Stomach (tissue), 19 donors: ENCODE measurements at places on chromosomes 1 and 21. TPM values are rescaled to one million over a fixed set of nuclear protein-coding genes. Genes with fewer than 3 reads are reported as not detected.

DNA sequence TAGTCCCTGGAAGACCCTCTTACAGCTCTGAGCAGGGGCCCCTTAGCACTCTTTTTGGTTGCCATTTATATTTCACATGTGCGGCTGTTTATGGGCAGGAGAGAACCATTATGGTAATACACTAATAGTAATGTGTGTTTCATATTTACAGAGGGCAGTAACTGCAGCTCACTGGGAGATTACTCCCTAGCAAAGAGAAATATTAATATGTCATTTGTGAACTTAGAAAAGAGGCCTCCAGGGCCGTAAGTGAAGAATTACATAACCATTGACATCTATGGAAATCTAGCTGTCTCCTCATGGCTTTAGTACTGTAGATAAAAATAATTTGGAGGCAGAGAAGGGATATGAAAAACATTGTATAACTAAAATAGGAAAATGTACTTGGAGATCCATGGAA lies 23.4 kb upstream of the RGS16 start:
- peaks cover 6% of the 10 kb centered on the region for H3K4me1 ChIP-seq
- H3K27ac ChIP-seq, result no peak overlapping the region
- no peak for DNase-seq

Gene RXFP4
- total RNA-seq, result 50.4 TPM

DNA sequence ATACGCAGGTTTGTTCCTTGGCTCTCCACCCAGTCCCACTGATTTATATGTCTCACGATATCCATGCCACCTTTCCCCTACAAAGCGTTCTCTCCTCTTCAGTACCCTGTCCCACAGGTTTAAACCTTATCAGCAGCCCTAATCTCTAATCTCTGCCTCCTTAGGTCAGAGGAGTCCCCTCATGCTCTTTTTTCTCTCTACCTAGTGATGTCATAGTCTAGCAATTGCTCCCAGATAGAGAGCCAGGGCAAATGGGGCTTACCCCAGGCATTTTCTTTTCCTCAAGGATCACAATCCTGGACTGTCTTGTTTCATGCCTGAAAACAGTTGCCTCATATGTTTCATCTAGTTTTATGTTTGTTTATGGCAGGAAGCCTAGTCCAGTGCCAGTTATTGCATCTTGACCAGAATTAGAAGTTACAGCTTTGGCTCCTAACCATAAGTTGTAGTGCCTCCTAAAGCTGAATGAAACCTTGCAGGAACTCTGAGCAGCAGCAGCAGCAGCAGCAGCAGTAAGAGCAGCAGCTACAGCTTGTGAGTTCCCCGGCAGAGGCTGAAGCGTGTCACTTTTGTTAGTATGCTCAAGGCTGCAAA lies 26.7 kb upstream of the TP53BP2 start:
- H3K4me3 ChIP-seq, result no peak overlapping the region
- DNase-seq, result no peak
- no peaks in the 10 kb centered on the region for H3K27me3 ChIP-seq
- no peaks in the 10 kb centered on the region for H3K4me1 ChIP-seq

DNA sequence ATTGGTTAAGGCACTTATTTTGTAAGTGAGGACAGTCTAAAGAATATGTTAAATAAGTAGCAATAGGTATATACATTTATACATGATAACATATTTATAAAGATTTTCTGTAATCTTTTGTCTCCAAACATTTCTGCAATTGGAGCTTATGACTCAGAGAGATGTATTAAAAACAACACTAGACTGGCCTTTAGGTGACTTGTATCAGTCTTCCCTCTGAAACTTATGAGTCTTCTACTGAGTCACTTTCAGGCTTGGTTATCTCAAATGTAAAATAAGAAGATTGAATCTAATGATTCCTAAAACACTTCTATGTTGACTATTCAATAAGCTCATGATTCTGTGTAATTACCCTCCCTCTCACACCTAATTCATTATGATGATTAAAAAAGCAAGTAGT lies 672.6 kb upstream of the NEGR1 start:
- no peak overlapping the region for H3K27ac ChIP-seq
- no peaks in the 10 kb centered on the region for H3K4me1 ChIP-seq
- H3K27me3 ChIP-seq, result no peaks in the 10 kb centered on the region
- no peaks in the 10 kb centered on the region for H3K36me3 ChIP-seq
- DNase-seq, result no peak
- no peak overlapping the region for H3K4me3 ChIP-seq

DNA sequence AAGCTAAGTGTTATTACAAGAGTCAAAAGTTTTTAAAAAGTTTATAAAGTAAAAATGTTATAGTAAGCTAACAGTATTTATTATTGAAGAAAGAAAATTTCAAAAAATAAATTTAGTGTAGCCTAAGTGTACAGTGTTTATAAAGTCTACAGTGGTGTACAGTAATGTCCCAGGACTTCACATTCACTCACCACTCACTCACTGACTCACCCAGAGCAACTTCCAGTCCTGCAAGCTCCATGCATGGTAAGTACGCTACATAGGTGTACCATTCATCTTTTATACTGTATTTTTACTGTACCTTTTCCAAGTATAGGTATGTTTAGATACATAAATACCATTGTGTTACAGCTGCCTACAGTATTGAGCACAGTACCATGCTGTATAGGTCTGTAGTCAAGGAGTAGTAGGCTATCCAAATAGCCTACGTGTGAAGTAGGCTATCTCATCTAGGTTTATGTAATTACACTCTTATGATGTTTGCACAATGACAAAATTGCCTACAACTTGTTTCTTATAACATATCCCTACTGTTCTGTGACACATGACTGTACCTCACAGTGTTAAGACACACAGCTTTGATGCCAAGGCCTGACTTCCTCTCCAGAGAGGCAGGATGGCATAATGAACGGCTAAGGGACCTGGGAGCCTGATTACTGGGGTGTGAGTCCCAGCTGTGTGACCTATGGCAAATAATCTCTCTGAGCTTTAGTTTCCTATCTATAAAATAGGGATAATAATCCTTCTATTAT lies 12.7 kb downstream of the DHCR24 start:
- DNase-seq, result no peak
- H3K27me3 ChIP-seq, result no peaks in the 10 kb centered on the region
- H3K36me3 ChIP-seq, result peaks cover 66% of the 10 kb centered on the region
- no peak overlapping the region for H3K4me3 ChIP-seq
- peak overlapping the region; percentile 15 for H3K27ac ChIP-seq
- peaks cover 10% of the 10 kb centered on the region for H3K4me1 ChIP-seq

DNA sequence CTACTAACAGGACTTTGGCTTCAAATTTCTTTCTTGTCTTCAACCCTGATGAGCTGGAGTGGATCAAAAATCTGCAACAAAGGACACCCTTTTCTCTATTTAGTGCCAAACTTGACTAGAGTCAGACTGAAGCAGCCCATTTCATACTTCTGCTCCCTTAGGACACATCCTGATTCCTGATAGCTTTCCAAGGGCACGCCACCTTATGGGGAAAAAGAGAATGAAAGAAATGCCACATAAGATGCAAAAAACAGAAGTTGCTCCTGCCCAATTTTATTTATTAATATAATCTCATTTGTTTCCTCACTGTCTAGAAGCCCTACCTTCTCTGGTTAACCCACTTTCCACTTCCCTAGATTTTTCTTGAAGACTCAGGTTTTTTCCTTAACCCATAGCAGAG lies 72.7 kb upstream of the NBPF4 start:
- no peak overlapping the region for H3K4me3 ChIP-seq
- no peak overlapping the region for H3K27ac ChIP-seq
- no peaks in the 10 kb centered on the region for H3K27me3 ChIP-seq
- H3K4me1 ChIP-seq, result no peaks in the 10 kb centered on the region

- H3K4me1 ChIP-seq, result peaks cover 19% of the 10 kb centered on the region
- H3K27me3 ChIP-seq, result peaks cover 65% of the 10 kb centered on the region
- DNase-seq, result no peak
Observed at GRCh38 chr1:234091065-234091401, 186.6 kb downstream of the SLC35F3 start.

DNA sequence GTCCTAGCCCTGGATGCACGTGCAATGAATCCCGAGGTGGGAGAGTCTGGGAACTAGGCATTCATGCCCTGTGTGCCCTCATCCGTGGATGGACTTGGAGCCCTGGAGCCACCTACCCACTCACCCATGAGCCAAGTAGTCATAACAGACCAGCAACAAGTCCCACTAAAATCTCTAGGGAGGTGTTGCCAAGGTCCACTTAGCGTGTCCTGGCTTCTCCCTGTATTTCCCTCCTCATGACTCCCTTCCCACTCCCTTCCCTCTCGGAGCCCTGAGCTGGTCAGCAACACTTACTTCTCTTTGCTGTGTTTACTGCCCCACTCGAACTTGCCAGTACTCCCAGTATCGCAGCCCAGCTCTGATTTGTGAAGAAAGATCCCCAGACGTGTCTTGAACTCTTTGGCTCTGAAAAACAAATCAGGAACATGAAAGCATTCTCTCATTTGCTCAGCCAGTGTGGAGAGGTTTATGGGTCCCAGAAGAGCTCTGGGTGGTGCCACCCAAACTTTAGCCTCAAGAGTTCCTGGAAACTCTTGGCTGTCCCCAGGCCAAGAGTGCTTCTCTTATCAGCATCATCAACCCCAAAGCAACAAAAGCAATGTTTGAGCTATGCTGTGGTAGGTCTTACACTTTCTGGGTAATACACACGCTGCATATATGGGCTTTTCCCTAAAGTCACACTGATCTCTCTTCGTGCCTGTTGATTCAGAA lies 1.1 kb downstream of the RGS16 start:
- peaks cover 30% of the 10 kb centered on the region for H3K4me1 ChIP-seq
- peak overlapping the region; percentile 60 for H3K4me3 ChIP-seq
- peak overlapping the region; percentile 47 for H3K27ac ChIP-seq
- H3K27me3 ChIP-seq, result no peaks in the 10 kb centered on the region

- H3K36me3 ChIP-seq, result no peaks in the 10 kb centered on the region
- H3K4me3 ChIP-seq, result no peak overlapping the region
- peak; percentile 70 for DNase-seq
Observed at GRCh38 chr1:223670458-223671159, 5.1 kb upstream of the CAPN8 start.

Gene DMRTA2
- total RNA-seq, result 0.18 TPM

Gene ETNK2
- 12.2 TPM for total RNA-seq

Gene PEA15
- 75.4 TPM for total RNA-seq

- H3K4me1 ChIP-seq, result no peaks in the 10 kb centered on the region
- no peaks in the 10 kb centered on the region for H3K27me3 ChIP-seq
- no peak for DNase-seq
- H3K4me3 ChIP-seq, result no peak overlapping the region
- no peaks in the 10 kb centered on the region for H3K36me3 ChIP-seq
Observed at GRCh38 chr1:108107658-108108057, 92.5 kb downstream of the SLC25A24 start.

Gene CD1B
- total RNA-seq, result 1.2 TPM

- H3K4me1 ChIP-seq, result peaks cover 33% of the 10 kb centered on the region
- H3K4me3 ChIP-seq, result peak overlapping the region; percentile 47
- no peak overlapping the region for H3K27ac ChIP-seq
- no peaks in the 10 kb centered on the region for H3K36me3 ChIP-seq
- no peaks in the 10 kb centered on the region for H3K27me3 ChIP-seq
Observed at GRCh38 chr1:179813626-179814545, 63.7 kb downstream of the TOR1AIP2 start.

DNA sequence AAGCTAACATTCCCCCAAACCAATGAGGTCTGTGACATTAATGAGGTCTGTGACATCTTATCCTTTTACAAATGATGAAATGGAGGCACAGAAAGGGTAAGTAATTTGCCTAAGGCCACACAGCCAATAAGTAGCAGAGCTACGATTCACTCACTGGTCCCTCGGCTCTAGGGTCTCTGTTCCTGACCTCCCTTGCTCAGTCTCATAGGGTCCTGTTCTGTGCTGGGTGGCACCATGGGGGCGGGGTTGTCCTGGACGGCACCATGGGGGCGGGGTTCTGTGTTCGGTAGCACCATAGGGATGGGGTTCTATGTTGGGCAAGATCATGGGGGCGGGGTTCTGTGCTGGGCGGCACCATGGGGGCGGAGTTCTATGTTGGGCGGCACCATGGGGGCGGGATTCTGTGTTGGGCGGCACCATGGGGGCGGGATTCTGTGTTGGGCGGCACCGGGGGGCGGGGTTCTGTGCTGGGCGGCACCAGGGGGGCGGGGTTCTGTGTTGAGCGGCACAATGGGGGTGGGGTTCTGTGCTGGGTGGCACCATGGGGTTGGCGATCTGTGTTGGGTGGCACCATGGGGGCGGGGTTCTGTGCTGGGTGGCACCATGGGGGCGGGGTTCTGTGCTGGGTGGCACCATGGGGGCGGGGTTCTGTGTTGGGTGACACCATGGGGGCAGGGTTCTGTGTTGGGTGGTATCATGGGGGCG lies 55.6 kb downstream of the CLSTN1 start:
- no peak overlapping the region for H3K4me3 ChIP-seq
- H3K27me3 ChIP-seq, result no peaks in the 10 kb centered on the region
- H3K27ac ChIP-seq, result no peak overlapping the region
- peaks cover 22% of the 10 kb centered on the region for H3K36me3 ChIP-seq
- H3K4me1 ChIP-seq, result peaks cover 18% of the 10 kb centered on the region

DNA sequence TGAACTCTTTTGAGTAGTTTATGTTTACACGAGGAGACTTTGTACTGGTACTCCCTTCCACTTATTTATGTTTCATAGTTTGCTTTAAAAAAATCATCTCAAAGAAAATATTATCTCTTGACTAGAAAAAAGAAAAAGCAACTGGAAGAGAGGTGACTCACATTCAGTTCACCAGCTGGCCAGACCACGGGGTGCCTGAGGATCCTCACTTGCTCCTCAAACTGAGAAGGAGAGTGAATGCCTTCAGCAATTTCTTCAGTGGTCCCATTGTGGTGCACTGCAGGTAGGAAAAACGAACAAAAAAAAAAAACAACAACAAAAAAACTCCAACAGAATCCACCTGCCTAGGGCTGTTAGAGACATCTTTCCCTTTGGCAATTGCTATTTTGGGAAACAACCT lies 102.9 kb downstream of the PTPRC start:
- H3K27me3 ChIP-seq, result no peaks in the 10 kb centered on the region
- no peaks in the 10 kb centered on the region for H3K4me1 ChIP-seq
- H3K27ac ChIP-seq, result no peak overlapping the region
- H3K4me3 ChIP-seq, result no peak overlapping the region
- no peaks in the 10 kb centered on the region for H3K36me3 ChIP-seq

- H3K27me3 ChIP-seq, result no peaks in the 10 kb centered on the region
- no peak for DNase-seq
- H3K27ac ChIP-seq, result no peak overlapping the region
- H3K36me3 ChIP-seq, result peaks cover 98% of the 10 kb centered on the region
- H3K4me3 ChIP-seq, result no peak overlapping the region
Observed at GRCh38 chr1:224406216-224406615, 28.4 kb downstream of the WDR26 start.

- H3K27me3 ChIP-seq, result no peaks in the 10 kb centered on the region
- H3K36me3 ChIP-seq, result peaks cover 4% of the 10 kb centered on the region
- DNase-seq, result no peak
- no peak overlapping the region for H3K27ac ChIP-seq
Observed at GRCh38 chr1:232464325-232464724, 165.6 kb downstream of the SIPA1L2 start.

Gene PROX1
- 4.6 TPM for total RNA-seq

GRCh38 chr1:54846301-54846700 lies 40.7 kb downstream of the DHCR24 start:
- no peak for DNase-seq
- H3K4me1 ChIP-seq, result no peaks in the 10 kb centered on the region
- H3K27ac ChIP-seq, result no peak overlapping the region
- no peaks in the 10 kb centered on the region for H3K27me3 ChIP-seq
- H3K36me3 ChIP-seq, result peaks cover 32% of the 10 kb centered on the region

Gene COA7
- total RNA-seq, result 9.9 TPM
